ENCODE measurements at places on chromosomes 16 and 17.
A peak's percentile ranks its signal among the peaks of the same experiment; 100 is the strongest.

- no peak for DNase-seq
Measured at GRCh38 chr17:80959330-80960036, 32.2 kb upstream of the CHMP6 start.

DNA sequence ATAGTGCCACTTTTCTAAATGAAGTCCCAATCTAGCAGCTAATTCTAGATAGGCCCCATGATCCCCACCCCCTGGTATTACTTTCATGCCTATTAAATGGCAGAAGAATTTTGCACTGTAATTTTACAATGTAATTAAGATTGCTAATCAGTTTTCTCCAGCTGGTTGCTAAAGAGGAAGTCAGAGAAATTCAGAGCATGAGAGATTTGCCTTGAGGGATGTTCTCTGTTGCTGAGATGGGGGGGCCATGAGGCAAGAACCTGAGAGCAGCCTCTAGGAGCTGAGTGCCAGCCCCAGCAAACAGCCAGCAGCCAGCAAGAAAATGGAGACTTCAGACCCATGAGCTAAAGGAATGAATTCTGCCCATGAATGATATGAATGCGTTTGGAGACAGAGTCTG is 38.9 kb downstream of the SHCBP1 start:
- DNase-seq = no peak

- DNase-seq = no peak
Measured at GRCh38 chr16:67549240-67549639, 13.1 kb upstream of the CTCF start.

GRCh38 chr17:9226794-9227135 is 205.5 kb downstream of the NTN1 start:
- DNase-seq = no peak

DNA sequence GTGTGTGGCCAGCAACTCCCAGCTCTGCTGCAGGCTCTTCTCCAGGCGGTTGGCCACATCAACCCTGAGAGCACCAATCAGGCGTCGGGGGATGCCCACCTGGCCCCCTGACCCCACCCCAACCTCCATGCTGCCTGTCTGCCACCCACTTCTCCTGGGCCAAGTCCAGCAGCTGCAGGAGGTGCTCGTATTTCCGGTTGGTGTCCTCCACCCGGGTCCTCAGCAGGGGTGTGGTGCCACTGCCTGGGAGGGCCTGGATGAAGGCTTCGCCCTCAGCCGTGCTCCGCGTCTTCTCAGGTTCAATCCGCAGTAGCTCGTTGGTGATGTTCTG is 44.6 kb downstream of the UBN1 start:
- no peak for DNase-seq

GRCh38 chr17:8935191-8935590 is 30.3 kb downstream of the PIK3R5 start:
- peak; percentile 63 for DNase-seq

- DNase-seq = no peak
Measured at GRCh38 chr17:42282478-42283080, 5.7 kb upstream of the STAT5A start.

DNA sequence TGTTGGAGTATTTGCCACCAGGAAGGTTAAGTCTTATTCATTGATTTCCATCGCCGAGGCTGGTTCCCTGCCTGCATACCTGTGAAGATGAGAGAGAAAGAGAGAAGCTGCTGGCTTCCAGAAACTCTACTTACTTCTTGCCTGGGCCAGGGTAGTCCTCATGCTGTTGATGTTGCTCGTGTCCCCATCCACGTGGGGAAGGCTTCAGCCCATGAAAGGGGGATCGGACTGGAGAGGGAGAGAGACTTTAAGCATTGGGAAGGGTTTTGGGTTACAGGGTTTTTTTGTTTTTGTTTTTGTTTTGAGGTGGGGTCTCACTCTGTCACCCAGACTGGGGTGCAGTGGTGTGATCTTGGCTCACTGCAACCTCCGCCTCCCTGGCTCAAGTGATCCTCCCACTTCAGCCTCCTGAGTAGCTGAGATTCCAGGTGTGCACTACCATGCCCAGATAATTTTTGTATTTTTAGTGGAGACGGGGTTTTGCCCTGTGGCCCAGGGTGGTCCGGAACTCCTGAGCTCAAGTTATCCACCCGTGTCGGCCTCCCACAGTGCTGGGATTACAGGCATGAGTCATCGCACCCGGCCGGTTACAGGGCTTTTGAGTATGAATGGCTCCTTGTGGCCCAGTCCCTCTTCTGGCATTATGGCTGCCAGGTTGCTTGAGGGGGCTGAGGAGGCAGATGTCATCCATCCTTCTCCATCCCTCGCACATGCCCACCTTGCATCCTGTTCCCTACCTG is 26.6 kb downstream of the ITGB3 start:
- no peak for DNase-seq

GRCh38 chr17:41956522-41956921 is 10.1 kb upstream of the CNP start:
- DNase-seq = no peak

GRCh38 chr16:85527042-85527766 is 85.9 kb upstream of the GSE1 start:
- no peak for DNase-seq

DNA sequence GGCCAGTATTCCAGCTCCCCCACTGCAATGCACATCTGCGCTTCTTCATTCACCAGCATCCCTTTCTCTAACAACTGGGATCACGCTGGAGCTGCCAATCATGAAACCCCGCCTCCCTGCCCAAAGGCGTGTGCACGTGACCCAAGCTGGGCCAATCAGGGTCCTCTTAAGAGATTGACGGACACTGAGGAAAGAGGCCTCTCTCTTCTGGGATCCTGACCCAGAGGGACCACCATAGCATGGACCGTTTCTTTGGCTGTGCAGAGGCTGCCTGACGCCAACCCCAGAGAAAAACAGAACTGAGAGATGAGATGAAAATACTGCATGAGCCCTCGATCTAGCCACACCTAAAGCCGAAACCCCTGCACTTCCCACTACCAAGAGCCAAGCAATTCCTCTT is 32.0 kb downstream of the COTL1 start:
- no peak for DNase-seq
